ENCODE measurements at places on chromosomes 7 and 10.

GRCh38 chr10:125584954-125585353 is 98.0 kb downstream of the TEX36 start:
- no peak for DNase-seq

DNA sequence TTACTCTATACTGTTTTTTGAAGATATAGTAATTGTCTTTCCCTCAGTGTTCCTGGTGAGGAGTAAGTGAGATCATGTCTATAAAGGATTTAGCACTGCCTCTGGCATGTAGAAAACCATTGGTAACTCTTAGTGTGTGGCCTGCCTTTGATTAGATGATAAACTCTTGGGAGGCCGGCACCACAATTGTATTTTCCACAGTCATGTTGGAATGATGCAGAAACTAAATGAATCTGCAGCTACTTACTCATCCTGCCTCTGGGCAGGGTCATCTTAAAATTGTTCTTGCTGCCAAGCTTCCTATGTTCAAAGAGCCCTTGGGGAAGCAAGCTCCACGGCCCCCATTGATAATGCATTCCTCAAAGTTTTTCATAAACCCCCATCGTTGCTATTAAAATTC is 204.6 kb downstream of the ANKRD7 start:
- no peak for DNase-seq

DNA sequence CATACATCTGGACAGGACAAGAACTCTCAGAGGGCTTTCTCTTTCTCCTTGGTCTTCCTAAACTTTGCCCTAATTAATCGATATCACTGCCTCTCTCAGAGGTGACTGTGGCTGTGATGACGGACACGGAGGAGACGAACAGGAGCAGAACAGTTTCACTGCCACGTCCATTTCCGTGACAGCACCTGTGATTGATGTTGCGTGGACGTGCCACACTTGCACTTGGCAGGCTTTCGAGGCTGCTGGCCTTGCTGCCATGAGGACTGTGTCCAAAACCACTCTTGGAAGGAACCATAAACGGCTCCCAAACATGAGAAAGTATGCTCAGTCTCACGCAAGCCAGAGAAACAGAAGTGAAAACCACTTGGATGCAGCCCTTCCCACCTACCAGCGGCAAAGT is 308.1 kb downstream of the DNAJB6 start:
- DNase-seq: no peak

DNA sequence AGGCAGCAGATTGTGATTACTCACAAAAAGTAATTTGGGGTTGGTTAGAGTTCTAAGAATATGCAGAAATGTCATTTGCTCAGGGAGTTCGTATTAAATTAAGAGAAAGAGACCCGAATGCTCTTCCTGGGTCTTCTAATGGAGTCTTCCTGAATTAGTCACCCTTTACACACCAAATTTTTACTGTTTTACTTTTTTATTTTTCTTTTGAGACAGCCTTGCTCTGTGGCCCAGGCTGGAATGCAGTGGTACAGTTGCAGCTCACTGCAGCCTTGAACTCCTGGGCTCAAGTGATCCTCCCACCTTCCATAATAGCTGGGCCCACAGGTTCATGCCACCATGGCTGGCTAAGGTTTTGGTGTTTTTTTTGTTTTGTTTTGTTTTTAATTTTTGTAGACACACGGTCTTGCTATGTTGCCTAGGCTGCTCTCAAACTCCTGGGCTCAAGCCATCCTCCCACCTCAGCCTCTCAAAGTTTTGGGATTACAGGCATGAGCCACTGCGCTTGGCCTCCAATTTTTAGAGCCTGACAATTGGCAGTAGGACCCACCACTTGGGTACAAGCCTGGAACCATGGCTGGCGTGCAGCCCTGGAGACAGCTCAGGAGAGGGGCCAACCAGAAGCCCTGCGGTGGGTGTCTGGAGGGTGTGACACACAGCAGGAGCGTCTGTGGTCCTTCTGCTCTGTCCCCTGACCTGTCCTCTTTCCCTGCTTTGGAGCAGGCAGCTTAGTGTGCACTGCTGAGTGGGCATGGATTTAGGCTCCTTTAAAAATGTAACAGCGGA is 16.4 kb upstream of the BHLHA15 start:
- no peak for DNase-seq

- no peak for DNase-seq
These were observed 1.9 kb upstream of the PLAU start for GRCh38 chr10:73908853-73909539.

DNA sequence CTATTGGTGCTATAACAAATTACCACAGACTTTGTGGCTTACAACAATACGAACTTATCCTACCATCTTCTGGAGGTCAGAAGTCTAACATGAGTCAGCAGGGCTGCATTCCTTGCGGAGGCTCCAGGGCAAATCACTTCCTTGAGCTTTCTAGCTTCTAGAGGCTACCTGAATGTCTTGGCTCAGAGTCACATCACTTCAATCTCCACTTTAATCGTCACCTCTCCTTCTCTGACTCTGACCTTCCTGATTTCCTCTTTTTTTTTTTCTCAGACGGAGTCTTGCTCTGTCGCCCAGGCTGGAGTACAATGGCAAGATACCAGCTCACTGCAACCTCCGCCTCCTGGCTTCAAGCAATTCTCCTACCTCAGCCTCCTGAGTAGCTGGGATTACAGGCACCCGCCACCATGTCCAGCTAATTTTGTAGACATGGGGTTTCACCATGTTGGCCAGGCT is 44.6 kb upstream of the ANAPC16 start:
- no peak for DNase-seq

DNA sequence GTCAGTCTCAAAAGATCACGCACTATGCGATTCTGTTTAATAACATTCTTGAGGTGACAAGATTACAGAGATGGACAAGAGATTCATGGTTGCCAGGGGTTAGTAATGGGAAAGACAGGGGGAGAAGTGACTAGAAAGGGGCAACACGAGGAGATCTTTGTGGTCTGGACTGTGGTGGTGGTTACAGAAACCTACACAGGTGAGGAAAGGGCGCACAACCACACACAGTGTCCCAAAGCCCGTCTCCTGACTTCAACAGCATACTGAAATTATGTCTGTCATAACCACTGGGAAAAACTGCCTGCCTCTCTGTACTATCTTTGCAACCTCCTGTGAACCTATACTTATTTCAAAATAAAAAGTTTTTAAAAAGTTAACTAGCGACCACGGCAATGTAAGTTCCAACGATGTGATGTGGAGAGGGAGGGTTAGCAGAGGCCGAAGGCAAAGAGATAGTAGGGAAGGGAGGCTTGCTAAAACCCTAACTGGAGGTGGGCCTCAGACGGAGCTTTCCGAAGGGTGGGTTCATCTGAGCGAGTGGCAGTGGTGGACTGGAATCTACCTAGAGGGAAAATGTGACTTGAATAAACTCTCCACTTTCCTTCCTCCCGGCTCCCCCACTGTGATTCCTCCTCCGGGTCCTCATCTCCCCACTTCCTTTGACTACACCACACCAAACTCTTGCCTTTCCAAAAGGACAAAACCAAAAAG is 43.7 kb downstream of the GNA12 start:
- no peak for DNase-seq

DNA sequence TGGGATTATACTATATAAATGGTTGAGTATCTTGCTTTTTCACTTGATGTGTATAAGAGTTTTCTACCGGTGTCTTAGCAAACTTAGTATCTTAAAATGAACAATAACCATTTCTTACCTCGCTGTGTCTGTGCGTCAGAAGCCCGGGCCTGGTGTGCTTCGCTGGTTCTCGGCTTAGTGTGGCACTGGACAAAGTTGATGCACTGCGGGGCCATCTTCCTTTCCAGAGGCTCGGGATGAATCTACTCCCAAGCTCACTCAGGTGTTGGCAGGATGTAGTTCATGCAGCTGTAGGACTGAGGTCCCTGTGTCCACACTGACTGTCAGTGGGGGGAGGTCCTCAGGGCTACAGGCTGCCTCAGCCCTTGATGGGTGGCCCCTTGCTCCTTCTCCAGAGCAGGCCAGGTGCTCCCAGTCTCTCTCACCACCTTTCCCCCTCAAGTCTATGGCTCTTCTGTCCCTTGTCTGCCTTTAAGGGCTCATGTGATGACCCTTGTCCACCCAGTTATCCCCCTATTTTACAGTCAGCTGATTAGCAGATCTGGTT is 227.8 kb downstream of the GLRX3 start:
- DNase-seq: no peak

- DNase-seq: no peak
These were observed 34.3 kb upstream of the ITGB8 start for GRCh38 chr7:20296444-20296843.

- no peak for DNase-seq
These were observed 4.8 kb downstream of the DHTKD1 start for GRCh38 chr10:12073526-12073925.

DNA sequence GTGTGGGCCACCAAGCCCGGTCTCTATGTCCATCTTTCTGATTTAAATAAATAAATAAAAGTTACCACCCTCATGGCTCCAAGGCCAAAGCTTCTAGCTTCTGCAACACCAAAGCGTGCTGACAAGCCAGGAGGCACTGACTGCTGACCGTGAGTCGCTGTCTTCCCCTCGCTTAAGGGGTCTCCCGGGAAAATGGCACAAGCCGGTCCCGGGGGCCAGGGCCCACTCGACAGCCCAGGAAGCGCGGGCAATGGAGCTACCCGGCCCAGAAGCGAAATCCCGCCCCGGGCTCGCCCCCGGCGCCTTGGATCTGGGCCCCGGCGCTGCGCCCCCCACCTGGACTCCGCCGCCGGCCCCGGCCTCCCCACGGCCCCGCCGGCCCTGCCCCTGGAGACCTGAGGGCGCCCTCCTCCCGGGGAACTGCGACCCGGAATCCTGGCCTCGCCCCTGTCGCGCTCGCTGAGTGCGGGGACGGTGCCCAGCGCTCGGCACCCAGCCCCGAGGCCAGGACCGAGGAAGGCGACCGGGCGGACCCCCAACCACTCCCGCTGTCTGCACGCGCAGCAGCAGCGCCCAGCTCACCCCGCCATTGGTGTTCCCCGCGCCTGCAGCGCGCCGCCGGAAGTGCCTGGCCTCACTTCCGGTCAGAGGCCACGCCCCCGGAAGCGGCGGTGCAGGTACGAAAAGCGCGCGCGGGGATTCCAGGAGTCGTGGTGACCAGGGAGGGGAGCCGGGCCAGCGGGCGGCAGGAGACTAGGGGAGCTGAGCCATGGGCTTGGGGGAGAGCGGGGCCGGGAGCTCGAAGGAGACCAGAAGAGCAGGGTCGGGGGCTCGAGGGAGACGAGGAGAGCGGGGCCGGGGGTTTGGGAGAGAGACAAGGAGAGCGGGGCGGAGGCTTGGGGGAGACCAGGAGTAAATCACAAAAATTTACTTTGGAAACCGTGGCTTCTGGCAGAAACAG is at the start of the genes MRM2 and NUDT1:
MRM2 (minus strand) TSS at position 626 of the 961 bp plus-strand sequence; CDS start at position 590, 36 bp downstream.
NUDT1 (plus strand) TSS at position 647 of the 961 bp plus-strand sequence. CDS start 2,349 bp downstream, outside the sequence.
- peak; percentile 85 for DNase-seq

- DNase-seq: no peak
These were observed 142.8 kb downstream of the LSM5 start for GRCh38 chr7:32347244-32347828.

DNA sequence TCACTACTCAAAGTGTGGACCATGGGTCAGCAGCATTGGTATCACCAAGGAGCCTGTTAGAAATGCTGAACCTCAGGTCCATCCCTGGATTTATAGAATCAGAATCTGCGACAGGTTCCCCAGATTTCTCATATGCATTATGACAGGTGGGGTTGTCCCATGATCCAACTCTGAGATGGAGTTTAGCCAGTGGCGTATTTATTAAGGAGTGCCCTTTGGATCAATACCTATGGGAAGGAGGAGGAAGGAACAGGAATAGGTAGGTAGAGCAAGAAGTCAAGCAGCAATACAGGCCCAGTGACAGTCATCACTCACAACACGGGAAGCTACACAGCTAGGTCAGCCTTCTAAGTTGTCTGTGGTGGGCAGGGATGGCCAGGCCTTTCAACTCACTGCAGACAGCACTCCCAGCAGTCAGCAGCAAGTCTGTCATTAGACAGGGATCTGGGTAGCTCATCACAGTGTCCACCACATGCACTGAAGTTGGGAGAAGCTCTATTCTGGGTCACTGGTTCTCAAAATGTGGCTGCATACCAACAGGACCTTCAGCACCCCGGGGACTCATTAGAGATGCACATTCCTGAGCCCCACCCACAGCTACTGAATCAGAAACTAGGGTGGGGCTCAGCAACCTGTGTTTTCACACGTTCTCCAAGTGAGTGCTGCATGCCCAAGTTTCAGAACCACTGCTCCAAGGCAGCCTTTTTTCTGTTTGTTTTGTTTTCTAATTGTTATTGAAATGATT is 532.3 kb upstream of the GALNT17 start:
- no peak for DNase-seq

DNA sequence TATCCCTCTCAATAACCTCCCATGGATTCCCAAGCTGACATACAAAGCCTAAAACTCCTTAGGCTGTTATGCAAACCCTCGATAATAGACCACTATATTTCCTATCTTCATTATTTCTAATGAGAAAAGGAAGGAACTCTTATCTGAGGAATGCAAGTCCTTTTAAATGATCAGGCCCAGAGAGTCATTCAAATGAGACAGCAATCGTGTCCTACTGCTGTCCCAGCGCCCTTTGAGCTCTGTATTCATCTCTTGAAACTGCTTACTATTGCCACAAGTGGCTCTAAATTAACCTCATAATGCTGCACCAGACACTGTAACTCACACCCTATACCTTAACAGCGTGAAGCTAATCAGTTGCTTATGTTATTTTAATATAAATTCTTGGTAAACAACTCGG is 182.1 kb upstream of the NAMPT start:
- no peak for DNase-seq

DNA sequence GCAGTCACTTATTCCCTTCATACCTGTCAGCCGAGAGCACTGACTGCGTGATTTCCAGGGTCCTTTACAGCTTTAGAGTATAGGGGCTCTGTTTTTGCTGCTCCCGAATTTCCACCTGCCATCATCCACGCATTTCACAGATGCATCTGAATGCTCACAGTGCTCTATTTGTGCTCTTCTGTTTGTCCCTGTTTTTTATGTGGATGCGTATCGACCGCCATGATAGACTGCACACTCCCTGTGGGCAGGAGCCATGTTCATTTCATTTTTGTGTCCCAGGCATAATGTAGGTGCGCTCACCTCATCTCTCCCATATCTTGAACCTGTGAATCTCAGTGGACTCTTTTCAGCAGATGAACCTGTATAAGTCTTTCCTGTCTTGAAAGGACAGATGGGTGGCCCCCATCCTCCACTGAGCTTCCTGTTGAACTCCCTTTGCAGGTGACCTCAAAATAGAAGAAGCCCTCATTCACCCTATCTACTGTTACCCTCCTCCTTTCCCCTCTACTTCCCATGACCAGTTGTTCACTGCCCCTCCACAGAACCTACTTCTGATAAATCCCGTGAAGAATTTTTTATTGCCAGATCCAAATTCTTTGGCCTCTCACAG is 228.4 kb downstream of the CELF2 start:
- no peak for DNase-seq

DNA sequence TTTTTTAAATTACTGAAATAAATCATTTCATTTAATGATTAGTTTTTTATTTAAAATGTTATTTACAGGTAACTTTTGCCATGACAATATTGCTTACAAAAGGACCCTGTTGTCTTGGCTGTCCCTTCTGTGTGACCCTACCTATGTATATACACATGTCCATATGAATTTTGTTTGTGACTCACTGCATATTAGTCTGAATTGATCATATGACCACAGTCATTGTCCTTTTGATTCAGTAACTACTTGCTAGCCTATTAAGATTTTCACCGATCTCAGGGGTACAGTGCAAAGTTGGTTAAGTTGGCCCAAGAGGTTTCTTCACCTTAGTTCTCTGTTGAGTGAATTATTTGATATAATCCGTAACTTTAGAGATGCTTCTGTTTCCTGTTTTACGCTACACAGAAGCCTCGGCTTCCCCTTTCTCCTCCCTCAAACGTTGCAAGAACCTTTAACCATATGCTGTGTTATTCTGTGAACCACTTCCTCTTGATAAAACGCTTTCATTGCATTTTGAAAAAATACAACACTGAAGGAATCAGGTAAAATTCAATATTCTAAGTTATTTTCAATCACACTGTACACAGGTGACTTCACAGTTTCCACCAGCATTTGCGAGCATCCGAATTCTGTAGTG is 43.9 kb downstream of the APBB1IP start:
- DNase-seq: no peak
